Activated T-cell treated with anti-CD3 and anti-CD28 coated beads for 4 hours (primary cell): ENCODE measurements at places on chromosomes 4 and X.

DNA sequence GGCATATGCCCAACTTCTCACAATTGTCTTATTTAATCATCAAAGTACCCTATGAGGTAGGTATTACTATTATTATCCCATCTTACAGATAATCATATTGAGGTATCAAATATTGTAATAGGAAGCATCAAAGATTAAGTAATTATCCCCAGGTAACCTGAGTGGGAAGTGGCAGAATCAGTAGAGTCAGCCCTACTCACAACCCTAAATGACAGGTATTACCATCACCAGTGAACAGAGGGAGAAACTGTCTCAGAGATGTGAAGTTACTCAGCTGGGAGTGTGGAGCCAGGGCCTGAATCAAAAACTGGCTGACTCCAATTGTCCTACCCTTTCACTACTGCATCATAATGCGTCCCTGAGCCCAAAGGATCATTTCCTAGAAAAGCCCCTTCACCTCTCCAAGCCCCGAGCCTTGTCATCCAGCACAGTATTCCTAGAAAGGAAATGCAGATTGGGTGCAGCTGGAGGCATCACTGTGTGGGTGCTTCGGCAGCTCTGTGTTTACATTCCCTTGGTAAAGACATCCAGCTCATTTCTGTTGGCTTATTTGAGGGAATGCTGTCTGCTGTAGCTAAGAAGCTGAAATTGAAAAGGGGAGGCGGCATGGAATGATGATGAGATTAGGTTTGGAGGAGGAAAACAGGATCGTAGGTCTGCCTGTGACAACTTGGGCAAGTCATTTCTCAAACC is 72.8 kb downstream of the DHX15 start:
- no peak for DNase-seq

GRCh38 chrX:39519030-39519488 is 578.7 kb downstream of the BCOR start:
- DNase-seq, result no peak

DNA sequence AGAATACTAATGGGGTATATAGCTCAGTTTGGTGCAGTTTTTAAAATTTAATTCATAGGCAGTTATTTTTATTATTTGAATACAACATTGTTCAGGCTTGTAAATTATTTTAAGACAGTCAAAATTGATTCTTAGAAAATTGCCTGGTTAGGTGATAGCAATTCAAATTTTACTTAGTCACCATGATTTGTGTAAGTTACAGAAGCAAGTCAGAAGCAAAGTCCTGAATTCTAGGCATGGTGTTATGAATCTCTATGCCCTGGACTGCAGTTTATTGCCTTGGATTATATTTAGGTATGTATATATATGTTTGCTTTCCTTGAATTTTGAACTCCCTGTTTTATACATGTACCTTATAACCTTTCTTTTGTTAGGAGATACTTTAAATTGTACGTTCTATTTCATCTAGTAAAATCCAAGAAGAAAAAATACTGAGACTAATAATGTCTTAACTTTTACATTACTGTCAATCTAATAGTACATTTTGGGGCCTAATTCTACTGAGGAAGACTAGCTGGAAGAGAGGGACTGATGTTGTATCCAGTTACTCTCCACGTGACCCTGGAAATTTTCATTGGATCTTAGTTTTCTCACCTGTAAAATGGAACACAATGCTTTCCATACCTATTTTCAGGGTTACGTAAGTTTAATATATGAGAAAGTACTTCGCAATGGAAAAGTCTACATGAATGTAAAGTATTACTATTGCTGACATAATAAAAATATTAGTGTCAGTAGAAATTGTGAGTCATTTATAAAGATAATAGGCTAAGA is 25.1 kb downstream of the RAPGEF2 start:
- no peak for DNase-seq

DNA sequence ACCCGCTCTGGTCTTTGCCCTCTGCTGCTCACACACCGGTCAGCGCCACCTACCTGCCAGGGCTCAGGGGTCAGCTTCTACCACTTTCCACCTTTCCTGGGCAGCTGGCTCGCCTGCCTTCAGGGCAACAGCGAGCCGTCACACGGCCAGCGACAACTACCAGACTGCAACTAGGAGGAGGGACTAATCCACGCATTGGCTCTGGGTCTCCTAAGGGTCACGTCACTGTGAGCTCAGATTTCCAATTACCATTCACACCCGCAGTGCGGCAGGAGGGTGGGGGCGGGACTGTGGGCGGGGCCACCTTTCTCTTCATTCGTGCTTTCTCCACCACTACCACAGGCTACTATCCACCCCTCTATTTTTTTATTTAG is at the start of gene BEX5:
BEX5 (minus strand) TSS at position 172 of the 374 bp plus-strand sequence. CDS start 1,712 bp downstream, outside the sequence.
- DNase-seq, result peak; percentile 28

- DNase-seq, result no peak
Observed at GRCh38 chr4:6480534-6481088, 8.2 kb upstream of the PPP2R2C start.

DNA sequence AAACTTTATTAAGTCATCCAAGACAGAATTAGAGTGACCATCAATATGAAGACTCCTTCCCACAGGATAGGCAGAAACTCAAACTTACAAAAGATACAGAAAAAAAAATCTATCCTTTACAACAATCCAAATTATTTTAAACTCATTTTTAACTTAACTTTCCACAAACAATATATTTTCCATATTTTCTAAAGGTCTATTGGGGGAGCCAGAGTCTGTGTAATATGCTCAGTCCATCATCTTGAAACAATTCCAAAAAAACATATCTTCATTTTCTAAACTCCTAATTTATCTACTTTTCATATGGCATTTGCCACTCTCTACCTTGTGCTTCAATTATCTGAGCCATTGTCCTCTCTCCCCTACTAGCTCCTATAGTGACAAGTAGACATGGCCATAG is 378.1 kb downstream of the PDGFC start:
- no peak for DNase-seq

- DNase-seq, result no peak
Observed at GRCh38 chr4:138301536-138301935, 59.4 kb upstream of the SLC7A11 start.

DNA sequence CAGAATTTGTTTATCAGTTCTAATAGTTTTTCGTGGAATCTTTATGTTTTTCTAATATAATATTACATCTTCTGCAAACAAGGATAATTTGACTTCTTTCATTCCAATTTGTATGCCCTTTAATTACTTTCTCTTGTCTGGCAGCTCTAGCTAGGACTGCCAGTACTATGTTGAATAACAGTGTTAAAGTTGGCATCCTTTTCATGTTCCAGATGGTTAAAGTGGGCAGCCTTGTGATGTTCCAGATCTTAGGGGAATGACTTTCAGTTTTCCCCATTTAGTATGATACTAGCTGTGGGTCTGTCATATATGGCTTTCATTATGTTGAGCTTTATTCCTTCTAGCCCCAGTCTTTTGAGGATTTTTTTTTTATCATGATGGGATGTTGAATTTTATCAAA is 220.6 kb upstream of the WDFY3 start:
- DNase-seq, result no peak

DNA sequence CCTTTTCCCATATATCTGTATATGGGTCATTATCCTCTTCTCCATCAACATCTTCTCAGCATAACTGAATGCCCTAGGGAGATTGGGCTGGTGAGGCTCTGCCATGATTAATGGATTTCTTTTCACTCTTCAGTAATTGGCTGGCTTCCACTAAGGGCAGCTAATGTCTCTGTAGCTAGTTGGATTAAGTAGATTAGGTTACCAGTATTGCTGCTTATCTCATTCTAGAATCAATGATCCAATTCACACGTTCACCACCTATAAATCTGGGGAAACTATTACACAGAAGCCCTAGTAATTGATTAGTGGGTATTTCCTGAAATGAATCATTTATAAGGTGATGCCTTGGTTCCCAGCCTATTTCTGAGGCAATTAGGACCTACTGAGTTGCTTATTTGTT is 94.8 kb downstream of the KDR start:
- no peak for DNase-seq

DNA sequence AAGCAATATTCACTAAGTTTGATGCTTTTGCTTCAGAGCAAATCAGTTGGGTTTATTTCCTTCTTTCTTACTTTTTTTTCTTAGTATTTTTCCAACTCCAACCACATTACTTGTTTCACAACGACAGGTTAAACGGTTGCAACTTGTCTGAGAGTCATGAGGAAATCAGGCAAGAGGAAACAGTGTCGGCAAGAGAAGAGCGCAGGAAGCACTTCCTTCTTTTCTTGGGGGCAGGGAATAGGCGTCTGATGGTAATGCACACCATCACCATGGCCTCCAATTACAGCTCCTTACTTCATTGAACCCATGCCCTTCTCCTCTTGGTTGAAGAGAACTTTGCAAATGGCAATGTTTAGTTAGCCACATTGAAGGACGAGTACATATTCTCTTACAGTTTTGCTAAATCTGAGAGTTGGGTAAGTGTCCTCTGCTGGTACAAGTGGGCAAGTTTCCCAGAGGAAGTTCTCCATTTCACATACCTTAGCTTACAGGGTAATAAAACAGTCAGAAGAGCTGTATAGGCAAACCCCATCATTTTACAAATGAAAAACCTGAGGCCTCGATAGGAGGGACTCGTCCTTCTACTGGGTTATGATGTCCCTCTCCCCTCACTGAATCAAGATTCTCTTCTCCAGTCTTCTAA is 8.3 kb upstream of the CXCL8 start:
- no peak for DNase-seq

DNA sequence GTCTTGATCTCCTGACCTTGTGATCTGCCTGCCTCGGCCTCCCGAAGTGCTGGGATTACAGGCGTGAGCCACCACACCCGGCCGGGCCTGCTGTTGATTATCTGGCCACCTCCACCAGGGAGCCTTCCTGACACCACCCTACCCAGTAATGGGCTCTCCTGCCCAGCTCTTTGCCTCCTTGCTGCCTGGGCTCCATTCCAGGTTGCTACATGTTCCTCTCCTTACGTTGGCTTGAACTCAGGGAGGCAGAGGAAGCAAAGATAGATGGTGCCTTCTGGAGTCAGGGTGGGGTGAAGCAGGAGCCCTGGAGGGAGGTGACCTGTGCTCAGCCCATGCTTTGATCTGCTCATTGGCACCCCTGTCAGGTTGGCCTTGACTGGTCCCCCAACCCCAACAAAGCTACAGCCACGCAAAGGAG is 26.3 kb downstream of the FLNA start:
- no peak for DNase-seq

DNA sequence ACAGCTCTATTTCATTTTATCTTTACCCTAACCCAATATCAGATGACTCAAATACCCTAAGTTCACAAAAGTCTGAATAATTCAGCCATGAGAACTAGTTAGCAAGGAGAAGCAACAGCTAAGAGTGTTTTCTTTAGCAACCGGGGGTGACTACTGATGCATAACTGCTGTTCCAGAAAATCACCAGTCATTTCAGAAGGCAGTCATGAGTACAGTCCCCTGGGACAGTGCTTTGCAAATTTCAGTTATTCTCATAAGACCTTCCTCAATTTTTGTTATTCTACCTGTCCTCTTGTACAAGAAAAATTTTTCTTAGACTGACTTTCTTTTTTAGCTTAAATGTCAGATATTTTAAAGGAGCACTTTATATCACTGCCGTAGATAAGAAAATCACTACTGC is 16.4 kb downstream of the BANK1 start:
- DNase-seq, result no peak

DNA sequence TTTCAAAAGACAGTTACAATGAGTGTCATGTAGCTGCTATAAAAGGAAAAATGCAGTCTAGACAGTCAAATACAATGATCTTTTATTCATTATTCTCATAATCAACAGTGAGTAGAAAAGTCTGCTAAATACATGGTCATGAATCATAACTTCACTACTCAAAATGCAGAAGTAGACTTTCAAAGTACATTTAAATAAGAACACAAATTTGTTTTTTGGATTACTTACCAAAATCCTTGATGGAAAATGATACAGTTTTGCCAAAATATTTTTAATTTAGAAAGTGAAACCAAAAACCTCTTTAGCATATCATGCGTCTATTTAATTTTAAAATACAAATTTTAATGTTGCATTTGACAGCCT is 4.9 kb downstream of the ACSL4 start:
- DNase-seq, result no peak

- no peak for DNase-seq
Observed at GRCh38 chr4:154349829-154350228, 141.8 kb downstream of the DCHS2 start.

GRCh38 chr4:165656829-165657490 is 216.1 kb upstream of the TLL1 start:
- DNase-seq, result no peak

- no peak for DNase-seq
Observed at GRCh38 chrX:120568035-120568434, 7.3 kb upstream of the CUL4B start.

GRCh38 chr4:159389756-159390155 is 286.9 kb downstream of the RAPGEF2 start:
- DNase-seq, result no peak

DNA sequence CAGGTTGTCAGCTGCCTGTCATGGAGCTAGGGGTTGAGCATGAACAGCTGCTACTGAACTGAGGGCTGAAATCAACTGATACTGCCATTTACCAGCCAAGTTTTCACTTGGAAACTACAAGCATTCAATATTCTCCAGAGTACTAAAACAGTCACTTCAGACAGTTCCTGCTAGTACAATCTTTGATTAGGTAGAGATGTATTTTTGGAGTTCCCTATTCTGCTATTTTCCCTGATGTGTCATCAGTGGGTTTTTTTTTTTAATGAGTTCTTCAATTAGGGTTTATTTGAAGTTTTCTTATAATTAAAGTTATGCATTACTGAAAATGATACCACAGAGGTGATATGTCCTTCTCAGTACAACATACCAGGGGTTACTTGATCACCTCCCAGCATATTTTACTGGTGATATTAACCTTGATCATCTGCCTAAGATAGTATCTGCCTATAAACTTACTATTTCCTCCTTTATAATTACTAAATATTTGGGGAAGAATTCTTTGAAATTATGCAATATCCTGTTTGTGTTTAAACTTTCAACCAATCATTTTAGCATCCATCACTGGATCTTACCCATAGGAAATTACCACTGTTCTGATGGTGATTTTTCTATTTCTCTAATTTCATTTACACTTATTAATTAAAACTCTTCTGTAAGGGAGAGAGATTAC is 13.6 kb downstream of the PDCL2 start:
- no peak for DNase-seq

- DNase-seq, result no peak
Observed at GRCh38 chr4:174707902-174708301, 121.1 kb downstream of the GLRA3 start.

GRCh38 chr4:38610966-38611431 is 53.0 kb upstream of the KLF3 start:
- DNase-seq, result no peak

- DNase-seq, result no peak
Observed at GRCh38 chr4:89334311-89334710, 26.7 kb upstream of the GPRIN3 start.

DNA sequence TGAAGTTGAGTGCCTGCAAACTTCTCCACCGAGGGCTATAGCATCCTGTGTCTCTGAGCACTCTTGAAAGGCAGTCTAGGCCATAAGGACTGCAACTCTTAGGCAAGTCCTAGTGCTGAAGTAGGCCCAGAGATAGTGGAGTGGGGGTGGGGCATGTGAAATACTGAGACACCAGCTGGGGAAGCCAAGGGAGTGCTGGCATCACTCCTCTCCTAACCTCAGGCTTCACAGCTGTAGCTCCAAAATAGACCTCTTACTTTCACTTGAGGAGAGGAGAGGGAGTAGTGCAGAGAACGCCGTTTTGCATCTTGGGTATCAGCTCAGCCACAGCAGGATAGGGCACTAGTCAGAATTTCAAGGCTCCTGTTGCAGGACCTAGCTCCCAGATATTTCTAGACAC is 56.2 kb upstream of the CYSLTR1 start:
- no peak for DNase-seq

- no peak for DNase-seq
Observed at GRCh38 chrX:47283015-47283771, 50.4 kb downstream of the USP11 start.

GRCh38 chr4:62661821-62662220 is 1461.7 kb downstream of the ADGRL3 start:
- no peak for DNase-seq
